Right lung (tissue), 10 donors: ENCODE measurements at places on chromosomes 6 and 20. TPM values are rescaled to one million over a fixed set of nuclear protein-coding genes. Genes with fewer than 3 reads are reported as not detected.

DNA sequence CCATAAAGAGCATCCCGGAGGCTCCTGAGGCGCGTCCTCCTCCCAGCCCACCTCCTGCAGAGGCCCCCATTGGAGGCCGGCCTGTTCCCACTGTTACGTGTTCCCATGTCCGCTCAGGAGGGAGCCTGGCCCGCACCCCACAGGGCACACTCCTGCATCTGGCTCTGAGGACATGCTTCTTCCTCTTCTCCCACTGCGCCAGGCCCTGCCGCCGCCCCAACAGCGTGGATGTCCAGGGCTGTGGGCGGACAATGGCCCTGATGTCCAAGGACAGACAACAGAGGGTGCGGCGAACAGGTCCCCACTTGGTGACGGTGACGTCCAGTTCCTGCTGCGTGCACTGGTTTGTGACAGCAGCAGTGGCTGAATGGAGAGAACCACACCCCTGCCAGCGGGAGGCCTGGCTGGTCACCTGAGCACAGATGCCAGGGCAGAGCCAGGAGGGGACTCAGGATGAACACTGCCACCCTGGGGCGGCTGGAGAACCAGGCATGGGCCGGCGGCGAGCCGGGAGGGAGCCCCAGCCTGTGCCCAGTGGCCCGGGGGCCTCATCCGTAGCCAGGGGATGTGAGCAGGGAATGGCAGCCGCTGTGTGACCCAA, 26.6 kb downstream of the FRMD1 start:
- DNase-seq, result no peak

DNA sequence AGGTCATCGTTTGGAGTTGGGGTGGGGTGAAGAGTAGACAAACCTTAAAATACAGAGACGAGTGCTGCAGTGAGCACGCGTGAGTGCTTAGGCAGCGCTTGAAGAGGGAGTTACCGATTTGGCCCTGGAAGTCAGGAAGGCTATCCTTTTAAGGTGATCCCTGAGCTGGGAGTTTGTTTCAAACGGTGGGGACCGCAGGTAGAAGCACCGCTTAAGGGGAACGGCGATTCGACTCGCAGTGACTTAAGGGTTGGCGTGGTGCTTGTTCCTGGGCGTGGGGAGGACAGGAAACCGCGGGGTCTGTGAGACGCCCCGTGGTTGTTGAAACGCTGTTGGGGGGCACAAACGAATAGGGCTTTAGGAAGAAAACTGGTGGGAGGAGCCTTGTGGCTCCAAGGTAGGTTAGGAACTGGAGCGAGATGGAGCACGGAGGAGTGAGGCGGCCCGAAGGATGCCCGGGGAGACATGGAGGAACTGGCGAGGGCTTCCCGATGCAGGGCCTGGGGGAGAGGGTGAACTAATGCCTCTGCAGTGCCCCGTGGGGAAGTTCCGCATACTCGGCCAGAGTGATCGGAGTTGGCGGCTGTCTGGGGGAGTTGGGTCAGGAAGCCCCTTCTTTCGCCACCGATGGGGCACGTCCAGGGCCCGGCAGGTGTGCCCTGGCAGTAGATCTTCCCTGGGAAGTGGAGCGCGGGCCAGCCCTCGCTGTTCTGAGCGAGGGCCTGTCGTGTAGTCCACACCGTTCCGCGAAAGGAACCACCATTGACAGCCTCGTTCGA, 1.3 kb upstream of the CDYL start:
- DNase-seq, result no peak

DNA sequence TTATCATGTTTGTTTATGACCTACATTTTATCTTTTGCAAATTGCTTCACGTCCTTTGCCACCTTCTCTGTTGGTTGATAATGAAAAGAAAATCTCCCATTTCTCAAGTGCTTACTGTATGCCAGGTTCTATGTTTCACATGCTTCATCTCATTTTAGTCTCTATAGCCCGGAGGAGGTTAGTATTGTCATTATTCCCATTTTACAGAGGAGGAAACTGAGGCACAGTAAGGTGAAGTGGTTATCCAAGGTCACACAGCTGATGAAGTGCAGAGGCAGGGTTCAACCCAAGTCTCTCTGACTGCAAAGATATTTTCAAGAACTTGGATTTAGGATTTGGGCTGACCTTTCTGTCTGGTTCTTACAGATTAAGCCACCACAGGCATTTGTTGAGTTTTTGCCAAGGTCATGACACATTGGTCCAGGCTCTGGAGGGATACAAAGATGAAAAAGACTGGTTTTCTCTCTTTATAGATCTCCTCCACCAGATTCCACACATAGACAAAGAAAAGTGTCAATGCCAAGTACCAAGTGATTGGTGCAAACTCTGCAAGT, 20.6 kb downstream of the CNBD2 start:
- DNase-seq, result no peak

GRCh38 chr6:163181666-163182180, 232.8 kb upstream of the QKI start:
- DNase-seq, result no peak

The RBBP8NL gene
- polyA plus RNA-seq, result 4.1 TPM

The WFDC12 gene
- not detected for polyA plus RNA-seq

The TMEM217 gene
- polyA plus RNA-seq, result 2.1 TPM

The HMGCLL1 gene
- 11.9 TPM for polyA plus RNA-seq

The ASIP gene
- not detected for polyA plus RNA-seq
